ENCODE measurements at places on chromosomes 11 and 22. TPM values are rescaled to one million over a fixed set of nuclear protein-coding genes. Genes with fewer than 3 reads are reported as not detected.

FXYD2 gene
- not detected for total RNA-seq

DNA sequence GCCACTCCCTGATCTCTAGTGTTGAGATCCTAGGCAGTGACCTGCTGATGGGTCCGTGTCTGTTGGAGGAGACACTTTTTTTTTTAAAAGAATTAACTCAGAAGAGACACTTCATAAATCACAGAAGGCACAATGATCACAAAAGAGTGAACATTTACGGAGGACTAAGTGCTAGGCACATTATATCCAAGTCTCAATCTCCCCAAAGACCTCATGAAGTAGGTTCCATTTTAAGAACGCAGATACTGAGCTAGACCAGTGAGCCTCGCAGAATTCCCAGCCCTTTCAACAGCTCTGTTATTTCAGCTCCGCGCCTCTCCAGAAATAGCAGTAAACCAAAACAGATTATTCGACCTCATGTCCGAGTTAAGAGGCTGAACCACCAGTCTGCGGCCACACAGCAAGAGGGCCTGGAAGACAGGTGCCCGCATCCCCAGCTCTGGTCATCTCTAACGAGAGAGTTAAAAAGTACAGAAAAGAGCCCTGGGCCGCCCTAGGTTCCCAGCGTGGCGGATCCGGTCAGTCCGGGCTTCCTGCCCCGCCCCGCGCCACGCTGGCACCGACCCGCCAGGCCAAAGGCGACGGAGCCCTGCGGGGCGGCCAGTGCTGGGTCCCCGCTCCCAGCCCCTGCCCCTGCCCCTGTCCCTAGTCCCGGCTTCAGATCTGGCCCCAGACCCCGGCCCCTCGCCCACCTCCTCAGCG, 612 bp downstream of the XBP1 start:
- H3K4me3 ChIP-seq, result peak overlapping the region; percentile 87
- H3K36me3 ChIP-seq, result peaks cover 64% of the 10 kb centered on the region
- peaks cover 13% of the 10 kb centered on the region for H3K4me1 ChIP-seq
- peak; percentile 57 for DNase-seq
- H3K27me3 ChIP-seq, result no peaks in the 10 kb centered on the region

DNA sequence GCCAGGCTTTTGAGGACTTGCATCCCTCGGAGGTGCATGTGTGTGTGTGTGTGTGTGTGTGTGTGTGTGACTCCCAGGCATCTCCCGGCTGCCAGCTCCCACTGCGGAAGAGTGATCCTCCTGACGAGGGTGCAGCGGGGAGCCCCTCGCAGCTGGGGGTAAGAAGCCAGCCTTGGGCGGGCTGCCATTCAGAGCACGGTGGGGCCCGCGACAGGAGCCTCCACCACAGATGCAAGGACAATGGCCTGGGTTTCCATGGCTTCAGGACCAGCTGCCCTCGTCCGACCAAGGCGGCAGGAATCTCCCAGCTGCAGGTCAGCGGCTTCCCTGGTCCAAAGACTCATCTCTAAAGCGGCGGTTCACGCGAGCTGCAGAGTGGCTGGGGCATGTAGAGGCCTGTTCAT, 908.5 kb downstream of the BRD1 start:
- H3K36me3 ChIP-seq, result no peaks in the 10 kb centered on the region
- no peak for DNase-seq
- H3K4me1 ChIP-seq, result no peaks in the 10 kb centered on the region

- H3K27me3 ChIP-seq, result peaks cover 11% of the 10 kb centered on the region
- no peak overlapping the region for H3K27ac ChIP-seq
- H3K4me1 ChIP-seq, result peaks cover 26% of the 10 kb centered on the region
- no peaks in the 10 kb centered on the region for H3K36me3 ChIP-seq
- no peak overlapping the region for H3K4me3 ChIP-seq
- DNase-seq, result no peak
Measured at GRCh38 chr22:47196881-47197772, 434.7 kb downstream of the TBC1D22A start.

GRCh38 chr11:6571434-6572008, 31.9 kb downstream of the RRP8 start:
- H3K27ac ChIP-seq, result no peak overlapping the region
- H3K36me3 ChIP-seq, result peaks cover 8% of the 10 kb centered on the region
- no peak for DNase-seq
- peaks cover 26% of the 10 kb centered on the region for H3K4me1 ChIP-seq

DNA sequence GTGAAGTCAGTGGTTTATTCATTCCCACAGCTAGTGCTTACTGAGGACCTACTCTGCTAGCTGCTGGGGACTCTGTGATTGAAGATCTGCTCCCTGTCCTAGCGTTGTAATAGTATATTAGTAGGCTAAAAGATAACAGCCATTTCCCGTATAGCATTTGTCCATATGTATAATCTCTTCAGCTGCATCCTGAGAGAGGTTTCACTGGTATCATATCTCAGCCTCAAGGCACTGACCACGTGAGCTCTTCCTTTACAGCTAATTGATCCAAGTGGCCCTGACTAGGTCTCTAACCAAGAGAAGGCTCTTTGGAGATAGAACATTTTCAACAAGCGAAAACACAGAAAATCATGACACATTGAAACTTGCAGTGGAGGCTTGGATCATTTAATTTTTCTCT, 110.2 kb downstream of the APIP start:
- no peak overlapping the region for H3K27ac ChIP-seq
- H3K36me3 ChIP-seq, result no peaks in the 10 kb centered on the region
- peaks cover 16% of the 10 kb centered on the region for H3K4me1 ChIP-seq
- no peak for DNase-seq
- H3K4me3 ChIP-seq, result no peak overlapping the region

DNA sequence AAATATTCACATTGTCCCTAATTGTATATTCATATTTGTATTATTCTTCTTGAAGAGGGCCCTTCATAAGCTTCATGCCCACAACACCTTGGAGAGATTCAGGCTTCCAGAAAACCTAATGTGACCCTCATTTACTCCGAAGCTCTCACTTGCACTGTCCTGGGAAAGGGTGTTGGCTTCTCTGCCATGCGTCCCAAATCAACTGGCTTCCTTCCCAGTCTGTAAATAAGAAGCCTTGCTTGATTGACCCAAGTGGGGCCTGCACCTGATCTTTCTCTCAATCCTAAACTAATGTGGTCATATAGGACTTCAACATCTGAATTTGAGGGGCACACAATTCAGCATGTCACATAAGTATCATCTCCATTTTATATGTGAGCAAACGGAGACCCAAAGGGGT, 40.5 kb upstream of the ZBTB16 start:
- H3K4me3 ChIP-seq, result no peak overlapping the region
- H3K36me3 ChIP-seq, result no peaks in the 10 kb centered on the region
- DNase-seq, result no peak
- no peak overlapping the region for H3K27ac ChIP-seq
- no peaks in the 10 kb centered on the region for H3K27me3 ChIP-seq

Data from MCF 10A (cell line).